ENCODE measurements at places on chromosomes 12 and 14. TPM values are rescaled to one million over a fixed set of nuclear protein-coding genes. Genes with fewer than 3 reads are reported as not detected.

- DNase-seq: no peak
Measured at GRCh38 chr14:75294649-75295033, 16.0 kb downstream of the FOS start.

GRCh38 chr12:32248441-32249140, 141.9 kb downstream of the BICD1 start:
- DNase-seq: no peak

KRT83 gene
- total RNA-seq: not detected

MYF6 gene
- total RNA-seq: not detected

RNASE11 gene
- not detected for total RNA-seq

TPCN1 gene
- 78.4 TPM for total RNA-seq

DNA sequence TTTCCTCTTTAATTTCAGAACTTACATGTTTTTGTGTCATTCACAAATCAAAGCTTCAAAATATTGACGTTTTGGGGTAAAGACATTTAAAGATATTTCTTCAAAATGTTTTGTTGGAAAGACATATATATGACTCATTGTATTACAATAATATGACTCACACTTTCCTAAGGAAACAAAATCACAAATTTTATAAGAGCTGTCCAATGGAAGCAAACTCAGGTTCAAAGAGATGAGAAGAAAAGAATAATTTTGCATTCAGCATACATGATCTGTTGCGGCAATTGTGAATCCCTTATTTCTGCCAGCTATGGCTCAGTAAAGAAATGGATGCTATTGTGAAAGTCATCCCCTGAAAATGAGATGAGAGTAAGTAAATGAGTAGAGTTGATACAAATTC, 82.7 kb downstream of the GRIP1 start:
- no peak for DNase-seq

P2RX2 gene
- not detected for total RNA-seq

DNA sequence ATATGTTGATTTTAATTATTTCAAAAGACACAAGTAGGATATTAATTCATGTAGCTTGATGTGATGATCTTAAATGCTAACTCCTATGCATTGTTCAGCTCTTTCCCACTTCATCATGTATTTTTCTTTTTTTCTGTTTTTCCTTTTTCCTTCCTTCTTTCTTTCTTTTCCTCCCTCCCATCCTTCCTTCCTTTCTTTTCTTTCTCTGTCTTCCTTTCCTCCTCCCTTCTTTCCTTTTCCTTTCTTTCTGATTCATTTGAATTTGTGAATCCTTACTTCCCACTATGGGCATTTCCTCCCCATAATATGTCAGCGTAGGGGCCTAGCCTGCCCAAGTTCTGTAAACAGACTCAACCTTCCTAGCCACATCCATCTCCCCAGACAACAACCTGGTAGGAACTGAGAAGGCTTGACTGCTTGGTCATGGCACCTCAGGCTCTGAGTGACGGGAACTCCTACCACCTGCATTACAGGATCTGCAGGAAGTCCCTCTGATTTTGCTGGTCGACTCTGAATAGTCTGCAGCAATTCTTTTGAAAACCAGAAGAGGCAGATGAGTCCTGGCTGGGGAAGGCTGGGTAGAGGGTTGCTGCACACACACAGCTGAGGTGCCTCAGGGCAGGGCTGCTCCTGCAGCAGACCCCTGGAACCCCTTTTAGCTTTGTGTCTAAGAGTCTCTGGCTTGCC, 33.4 kb upstream of the BHLHE41 start:
- DNase-seq: no peak

DNA sequence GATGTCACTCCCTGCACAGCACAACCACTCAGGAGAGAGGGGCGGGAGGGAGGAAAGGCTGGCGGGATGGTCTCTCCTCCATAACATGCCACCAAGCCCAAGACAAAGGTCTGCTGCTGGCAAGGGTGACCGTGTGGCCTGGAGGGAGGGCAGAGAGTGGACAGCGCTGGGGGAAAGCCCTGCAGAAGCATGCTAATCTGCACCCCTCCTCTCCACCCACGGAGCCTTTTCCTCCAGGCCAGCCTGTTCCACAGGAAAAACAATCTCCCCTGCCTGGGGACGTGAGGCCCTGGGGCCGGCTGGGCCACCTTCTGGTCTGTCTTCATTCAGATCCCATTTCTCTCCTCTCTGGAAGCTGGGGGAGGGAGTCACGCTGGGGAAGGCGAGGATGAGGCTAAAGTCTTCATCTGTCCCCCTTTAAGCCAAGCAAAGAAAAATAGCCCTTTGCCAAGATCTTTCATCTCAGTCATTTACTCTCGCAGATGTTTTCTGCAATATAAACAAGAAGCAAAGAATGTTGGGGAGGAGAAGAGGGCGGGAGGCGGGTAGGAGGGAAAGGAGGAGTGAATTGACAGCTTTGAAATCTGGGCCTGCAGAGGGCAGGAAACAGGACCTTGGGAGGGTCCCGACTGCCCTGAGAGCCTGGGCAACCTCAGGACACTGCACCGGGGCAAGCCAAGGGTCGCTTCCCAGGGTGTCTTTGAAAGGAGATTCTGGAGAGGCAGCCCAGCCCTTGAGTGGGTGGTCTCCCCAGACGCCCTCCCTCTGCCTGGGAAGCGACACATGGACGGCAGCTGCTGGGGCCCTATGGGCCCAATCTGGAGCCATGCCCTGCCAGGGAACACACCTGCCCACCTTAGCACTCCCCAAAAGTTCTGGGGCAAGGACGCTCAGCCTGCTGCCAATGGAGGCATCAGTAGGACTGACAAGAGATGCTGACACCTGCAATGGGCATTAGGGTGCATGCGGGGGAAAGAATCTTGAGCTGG, 133.6 kb downstream of the ZFP36L1 start:
- DNase-seq: no peak

DNA sequence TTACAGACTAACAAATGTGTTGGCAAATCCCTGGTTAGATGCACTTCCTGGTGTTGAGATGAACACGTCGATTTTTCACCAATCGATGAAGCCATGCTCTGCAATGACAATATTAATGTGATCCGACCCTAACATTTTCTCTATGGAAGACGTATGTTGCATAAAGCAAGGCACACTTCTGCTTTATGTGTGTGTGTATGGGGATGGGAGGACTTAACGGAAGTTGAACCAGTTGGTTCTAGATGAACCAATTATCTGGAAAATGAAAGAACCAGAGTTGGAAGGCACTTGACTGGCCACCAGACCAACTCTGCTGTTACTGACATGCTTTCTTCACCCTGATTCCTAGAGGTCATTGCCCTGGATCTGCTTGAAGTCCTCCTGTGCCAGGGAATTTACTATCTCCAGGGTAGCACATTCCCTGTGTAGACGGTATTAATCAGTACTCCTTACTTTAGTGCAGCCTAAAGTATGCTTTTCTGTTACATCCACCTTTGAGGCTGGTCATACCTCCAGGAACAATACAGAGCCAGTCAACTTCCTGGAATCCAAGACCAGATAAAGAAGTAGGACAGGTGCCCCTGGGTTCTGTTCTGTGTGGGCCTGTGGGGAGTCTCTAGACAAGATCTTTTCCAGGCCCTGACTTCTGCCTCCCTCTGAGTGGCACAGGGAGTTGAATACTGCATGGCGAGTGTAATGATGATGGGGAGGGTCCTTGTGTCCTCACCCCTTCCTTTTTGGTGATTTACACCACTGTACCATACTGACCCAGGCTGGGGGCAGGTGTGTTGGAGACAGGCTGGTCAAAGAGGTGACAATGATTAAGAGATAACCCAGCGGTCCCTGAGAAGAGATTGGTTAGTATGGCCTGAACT, 4.1 kb downstream of the SDR39U1 start:
- no peak for DNase-seq

NOXRED1 gene
- 5.3 TPM for total RNA-seq

DNA sequence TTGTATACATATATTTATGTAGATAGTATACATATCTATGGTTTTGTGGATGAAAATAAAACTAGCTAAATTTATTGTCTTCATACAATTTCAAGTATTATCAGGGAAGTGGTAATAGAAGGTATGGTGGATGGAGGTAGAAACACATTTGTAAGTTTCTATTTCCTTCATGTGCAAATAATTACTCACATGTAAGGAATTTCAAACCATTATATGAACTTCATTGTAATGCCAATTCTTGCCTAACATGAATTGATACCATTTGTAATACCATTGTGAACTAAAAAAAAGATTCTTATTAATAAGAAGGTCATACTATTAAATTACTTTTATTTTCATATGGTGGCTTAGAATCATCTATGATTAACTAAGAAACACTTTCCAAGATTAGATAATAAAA, 20.1 kb upstream of the PPFIA2 start:
- DNase-seq: no peak

CACNA1C gene
- 2.3 TPM for total RNA-seq

GRCh38 chr12:25992026-25992782, 33.7 kb downstream of the RASSF8 start:
- DNase-seq: peak; percentile 28

- DNase-seq: no peak
Measured at GRCh38 chr12:95681210-95681765, 109.3 kb downstream of the NTN4 start.

- peak; percentile 23 for DNase-seq
Measured at GRCh38 chr14:32417956-32418552, 89.0 kb downstream of the AKAP6 start.

CCDC177 gene
- not detected for total RNA-seq

SERPINA12 gene
- not detected for total RNA-seq

Measured in body of pancreas (tissue), 4 donors.